ENCODE measurements at places on chromosomes 13 and 19. TPM values are rescaled to one million over a fixed set of nuclear protein-coding genes. Genes with fewer than 3 reads are reported as not detected.

DNA sequence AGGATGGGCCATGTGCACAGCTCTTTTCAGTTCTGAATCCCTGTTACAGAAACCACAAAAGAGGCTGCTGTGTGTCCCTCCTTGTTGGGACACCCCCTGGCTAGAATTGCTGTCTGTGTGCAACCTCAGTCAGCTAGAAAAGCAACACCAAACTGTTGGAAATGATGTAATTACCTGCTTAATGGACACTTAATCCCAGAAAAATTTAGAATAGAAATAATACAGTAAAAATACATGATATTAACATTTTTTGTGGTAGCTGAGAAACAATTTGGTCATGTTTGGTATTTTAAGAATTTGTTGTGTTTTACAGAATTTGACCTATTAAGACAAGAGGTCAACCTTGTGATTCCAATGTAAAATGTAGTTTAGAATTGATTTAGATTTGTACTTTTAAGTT lies 46.8 kb downstream of the FAM124A start:
- DNase-seq: no peak

- no peak for DNase-seq
These were observed 1.4 kb downstream of the STK11 start for GRCh38 chr19:1206864-1207450.

The KCNK6 gene
- 17.2 TPM for total RNA-seq

DNA sequence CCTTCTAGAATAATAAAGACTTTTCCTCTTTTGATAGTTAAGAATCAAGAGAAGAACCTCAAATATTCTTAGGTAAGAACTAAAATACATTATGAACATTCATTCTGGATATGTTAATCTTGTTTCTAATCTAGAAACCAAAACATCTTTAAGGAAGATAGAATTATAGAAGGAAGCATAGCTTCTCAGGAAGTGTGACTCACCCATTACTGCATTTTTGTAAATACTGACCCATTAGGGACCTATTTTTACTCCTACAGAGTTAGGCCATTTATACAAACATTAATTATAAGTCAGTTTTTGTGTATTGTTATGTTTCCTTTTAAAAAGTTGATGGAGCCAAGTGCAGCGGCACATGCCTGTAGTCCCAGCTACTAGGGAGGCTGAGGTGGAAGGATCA lies 147.1 kb downstream of the NUFIP1 start:
- DNase-seq: no peak

DNA sequence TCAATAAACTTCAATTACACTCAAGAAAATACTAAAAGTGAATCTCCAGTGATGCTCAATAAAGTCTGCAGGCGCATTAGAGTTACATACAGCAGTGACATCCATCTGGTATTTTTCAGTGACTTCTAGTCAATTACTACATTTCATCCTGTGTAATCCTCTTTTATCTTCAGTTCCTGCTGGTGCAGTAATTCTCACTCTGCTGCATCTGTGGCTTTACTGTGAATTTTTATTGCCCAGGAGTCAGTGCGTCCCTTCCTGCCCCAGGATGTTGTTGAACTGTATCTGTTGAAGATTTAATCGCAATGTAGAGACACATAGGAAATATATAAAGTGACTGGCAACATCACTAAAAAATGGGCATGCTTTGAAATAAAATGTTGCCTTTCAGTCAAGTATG lies 196.3 kb upstream of the TMTC4 start:
- no peak for DNase-seq

The POU2F2 gene
- total RNA-seq: 0.10 TPM

The RASAL3 gene
- 0.10 TPM for total RNA-seq
